ENCODE measurements at places on chromosomes 6 and 20.

GRCh38 chr6:158849899-158850806 lies 31.0 kb upstream of the EZR start:
- peak; percentile 70 for DNase-seq

- no peak for DNase-seq
These were observed 42.6 kb upstream of the ZNFX1 start for GRCh38 chr20:49320460-49320859.

- DNase-seq, result no peak
These were observed at the start of gene GATA5 for GRCh38 chr20:62475772-62476055. Gene GATA5 (minus strand): TSS chr20:62475995. CDS start chr20:62475521, 474 bp downstream.

GRCh38 chr6:3456395-3456897 lies 404 bp downstream of the SLC22A23 start:
- no peak for DNase-seq

DNA sequence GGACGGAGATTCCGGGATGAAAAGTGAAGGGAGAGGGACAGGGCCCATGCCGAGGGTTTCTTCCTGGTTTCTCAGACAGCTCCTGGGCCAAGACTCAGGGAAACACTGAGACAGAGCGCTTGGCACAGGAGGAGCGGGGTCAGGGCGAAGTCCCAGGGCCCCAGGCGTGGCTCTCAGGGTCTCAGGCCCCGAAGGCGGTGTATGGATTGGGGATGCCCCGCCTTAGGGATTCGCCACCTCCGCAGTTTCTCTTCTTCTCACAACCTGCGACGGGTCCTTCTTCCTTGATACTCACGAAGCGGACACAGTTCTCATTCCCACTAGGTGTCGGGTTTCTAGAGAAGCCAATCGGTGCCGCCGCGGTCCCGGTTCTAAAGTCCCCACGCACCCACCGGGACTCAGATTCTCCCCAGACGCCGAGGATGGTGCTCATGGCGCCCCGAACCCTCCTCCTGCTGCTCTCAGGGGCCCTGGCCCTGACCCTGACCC lies 55.0 kb upstream of the HLA-A start:
- no peak for DNase-seq

- no peak for DNase-seq
These were observed 215.3 kb upstream of the MYLIP start for GRCh38 chr6:15913573-15913972.

DNA sequence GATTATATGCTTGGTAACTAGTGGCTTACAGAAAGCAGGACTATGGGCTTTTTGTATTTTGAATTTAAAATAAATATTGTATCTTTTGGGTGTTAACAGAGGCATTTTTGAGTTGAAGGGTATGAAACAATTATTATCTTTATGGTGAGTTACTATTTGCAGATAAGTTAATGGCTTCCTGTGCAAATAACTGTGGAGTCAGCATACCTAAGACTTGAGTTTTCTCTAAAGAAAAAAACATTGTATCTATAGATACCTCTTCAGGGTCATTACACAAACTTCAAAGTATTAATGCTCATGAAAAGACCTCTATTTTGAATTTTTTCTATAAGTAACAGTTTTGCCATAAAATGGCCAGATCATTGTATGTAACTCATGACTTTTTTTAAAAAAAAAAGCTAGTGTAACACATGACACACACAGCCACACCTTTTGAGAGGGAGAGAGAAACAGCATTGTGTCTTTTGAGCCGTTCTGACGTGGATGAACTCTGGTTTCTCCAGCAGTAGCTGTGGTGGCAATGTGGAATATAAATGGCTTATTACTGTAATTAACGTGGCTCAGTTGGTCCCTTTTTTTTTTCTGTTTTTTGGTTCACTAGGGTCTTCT lies 36.3 kb downstream of the PLEKHG1 start:
- no peak for DNase-seq

- no peak for DNase-seq
These were observed 234.4 kb upstream of the MCHR2 start for GRCh38 chr6:100228437-100228833.

DNA sequence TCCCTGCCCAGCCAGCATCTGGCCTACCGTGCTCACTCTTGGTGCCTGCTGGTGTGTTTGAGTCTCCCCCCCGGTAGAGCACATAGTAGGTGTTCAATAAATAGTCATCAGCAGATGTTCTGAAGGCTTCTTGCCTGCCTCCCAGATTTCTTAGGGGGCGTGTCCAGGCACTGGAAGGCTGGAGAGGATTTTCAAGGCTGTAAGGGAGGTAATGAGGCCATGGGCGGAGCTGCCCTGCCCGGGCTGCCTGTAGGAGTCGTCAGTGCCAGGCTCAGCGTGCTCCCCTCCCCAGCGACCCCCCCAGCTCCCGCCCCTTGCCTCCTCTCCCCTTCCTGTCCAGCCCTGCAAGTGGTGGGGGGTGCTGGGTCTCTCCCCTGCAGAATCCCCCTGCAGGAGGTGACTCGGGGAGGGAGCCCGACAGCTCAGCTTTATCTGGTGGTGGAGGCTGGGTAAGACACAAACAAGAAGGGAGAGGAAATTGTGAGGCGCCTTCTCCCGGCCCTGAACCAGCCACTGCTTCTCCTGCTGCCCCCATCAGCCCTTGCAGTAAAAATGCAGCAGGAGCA lies 55.9 kb downstream of the BCAS4 start:
- DNase-seq, result no peak

DNA sequence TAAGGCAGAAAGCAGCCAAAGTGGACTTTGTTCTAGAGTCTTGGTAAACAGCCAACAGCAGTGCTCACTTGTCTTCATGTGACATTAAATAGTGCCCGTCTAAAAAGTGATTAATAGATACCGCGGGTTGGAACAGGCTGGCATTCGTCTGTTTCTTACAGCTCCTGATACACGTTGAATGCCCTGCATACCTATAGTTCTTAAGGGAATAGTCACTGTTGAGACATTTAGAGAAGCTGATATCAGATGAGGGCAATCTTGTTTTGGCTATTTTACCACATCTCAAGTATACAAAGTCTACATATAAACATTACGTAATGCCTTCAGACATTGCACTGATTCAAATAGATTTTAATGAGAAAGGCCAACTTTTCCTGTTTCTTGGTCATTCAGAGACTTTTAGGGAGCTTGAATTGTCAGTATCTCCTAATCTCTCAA lies 374.9 kb upstream of the FLRT3 start:
- peak; percentile 26 for DNase-seq

- DNase-seq, result no peak
These were observed 27.5 kb downstream of the TFAP2C start for GRCh38 chr20:56656632-56657031.

DNA sequence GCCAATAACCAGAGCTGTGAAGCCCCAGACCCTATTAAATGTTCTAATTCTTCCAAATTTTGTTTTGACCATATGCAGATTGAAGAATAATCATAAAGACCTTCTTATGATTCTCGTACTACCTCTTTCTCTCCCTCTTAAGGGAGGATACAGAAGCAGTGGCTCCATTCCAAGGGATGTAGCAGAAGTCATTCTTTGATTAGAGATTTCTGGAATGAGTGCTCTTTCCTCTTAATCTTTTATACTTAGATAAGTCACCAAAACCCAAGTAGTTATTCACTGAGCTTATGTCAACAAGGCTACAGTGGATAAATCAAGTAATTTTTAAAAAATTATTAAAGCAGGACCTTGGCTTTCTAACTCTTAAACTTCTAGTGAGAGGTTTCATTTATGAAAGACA lies 266.0 kb upstream of the STXBP5 start:
- no peak for DNase-seq

GRCh38 chr6:31717499-31718222 lies 2.5 kb downstream of the LY6G6D start:
- no peak for DNase-seq

GRCh38 chr20:19820555-19821211 lies 62.6 kb downstream of the RIN2 start:
- DNase-seq, result no peak

DNA sequence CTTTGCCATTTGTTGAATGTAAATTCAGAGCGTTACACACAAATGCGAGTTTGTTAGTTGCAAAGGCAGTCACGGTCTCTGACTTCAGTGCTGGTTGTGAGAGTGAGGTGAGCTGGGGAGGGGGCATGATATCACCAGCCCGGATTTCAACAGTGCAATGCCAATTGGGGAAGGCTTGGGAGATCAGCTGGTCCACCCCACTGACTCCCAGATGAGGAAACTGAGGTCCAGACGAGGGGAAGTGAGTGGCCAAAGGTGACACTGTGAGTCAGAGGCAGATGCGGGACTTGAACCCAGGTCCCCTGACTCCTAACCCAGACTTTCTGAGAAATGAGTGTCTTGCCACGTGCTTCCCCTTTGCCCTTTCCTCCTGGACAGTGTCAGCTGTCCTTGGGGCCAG lies 62.1 kb downstream of the CEBPB start:
- no peak for DNase-seq

DNA sequence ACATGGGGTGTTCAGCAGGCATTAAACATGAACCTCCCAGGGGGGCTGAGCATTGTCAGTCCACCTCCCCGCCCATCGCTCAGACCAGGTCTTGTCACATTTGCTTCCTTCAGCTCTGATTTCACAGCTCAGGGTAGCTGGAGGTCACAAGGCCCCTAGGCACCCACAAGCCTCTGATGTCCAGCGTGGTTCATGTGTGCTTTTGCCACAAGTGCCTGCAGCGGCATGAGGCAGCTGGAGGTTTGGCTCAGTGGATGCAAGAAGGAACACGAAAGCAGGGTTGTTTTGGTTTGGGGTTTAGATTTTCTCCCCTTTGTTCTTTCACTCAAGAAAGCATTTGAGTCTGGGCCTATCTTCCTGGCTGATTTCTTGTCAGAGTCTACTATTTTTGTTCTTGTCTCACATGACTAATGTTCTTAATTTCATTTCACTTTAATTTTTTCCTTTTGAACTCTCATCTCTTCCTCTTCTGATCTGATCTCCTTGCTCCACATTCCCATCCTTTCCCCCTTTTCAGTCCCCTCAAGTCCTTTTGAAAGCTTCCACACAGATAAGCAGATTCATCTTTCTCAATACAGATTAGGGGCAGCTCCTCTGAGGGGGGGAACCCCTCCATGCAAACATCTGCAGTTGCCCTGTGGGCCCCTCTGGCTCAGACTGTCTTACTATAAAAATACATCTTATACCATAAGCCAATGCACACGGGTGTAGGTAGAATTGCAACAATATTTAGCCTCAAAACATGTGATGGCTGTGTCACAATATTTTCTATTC lies 68.1 kb upstream of the CEP85L start:
- no peak for DNase-seq

- DNase-seq, result no peak
These were observed 160.6 kb downstream of the SMOC2 start for GRCh38 chr6:168601546-168601945.

- DNase-seq, result no peak
These were observed at the start of gene DEFB112 for GRCh38 chr6:50049829-50050228. Gene DEFB112 (minus strand): TSS chr6:50049929. CDS start chr6:50049869, 60 bp downstream.

DNA sequence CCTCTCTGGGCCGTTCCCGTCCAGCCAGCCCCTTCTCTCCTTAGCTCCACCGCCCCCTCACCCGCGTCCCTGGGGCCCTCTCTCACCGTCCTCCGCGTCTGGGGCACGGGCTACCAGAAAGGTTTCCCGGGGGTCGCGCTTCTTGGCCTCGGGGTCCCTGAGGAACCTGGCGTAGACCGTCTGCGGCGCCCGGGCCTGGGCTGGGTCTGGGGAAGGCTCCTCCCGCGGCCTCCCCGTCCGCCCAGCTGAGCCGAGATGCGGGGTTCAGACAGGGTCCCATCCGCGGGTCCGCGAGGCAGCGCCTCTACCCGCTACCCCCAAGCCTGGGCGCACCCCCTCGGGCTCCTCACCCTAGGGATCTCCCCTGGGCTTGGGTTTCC lies 1.1 kb downstream of the TULP1 start:
- no peak for DNase-seq

DNA sequence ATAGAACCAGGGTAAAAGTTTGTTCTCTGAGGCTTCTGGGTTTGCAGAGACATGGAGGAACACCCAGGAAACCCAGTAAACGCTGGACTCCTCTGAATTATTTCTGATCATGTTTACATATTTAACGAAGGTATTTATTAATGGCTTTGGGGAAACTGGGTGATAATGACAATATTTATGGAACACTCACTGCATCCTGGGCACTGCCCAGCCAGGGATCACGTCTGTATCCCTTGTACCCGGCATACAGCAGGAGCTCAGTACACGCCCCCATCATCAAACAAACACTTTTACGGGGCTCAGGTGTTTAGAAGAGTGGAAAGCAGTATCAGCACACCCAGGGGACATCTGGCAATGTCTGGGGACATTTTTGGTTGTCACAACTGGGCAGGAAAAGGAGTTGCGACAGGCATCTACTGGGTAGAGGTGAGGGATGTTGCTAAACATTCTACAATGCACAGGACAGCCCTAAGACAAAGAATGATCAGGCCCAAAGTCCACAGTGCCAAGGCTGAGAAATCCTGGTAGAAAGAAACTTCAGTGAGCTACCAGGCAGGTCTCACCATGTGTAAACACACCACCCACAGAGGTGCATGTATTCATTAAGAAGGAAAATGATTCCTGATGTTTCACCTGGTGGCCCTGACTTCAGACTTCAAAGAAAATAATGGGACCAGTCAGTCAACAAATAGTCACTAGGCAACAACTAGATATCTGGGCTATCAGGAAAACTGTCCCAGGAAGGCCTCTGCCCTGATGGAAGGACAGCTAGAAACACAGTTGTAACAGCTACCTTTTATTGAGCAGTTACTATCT lies 35.3 kb downstream of the ZMYND8 start:
- DNase-seq, result no peak

- DNase-seq, result no peak
These were observed 8.1 kb upstream of the TSPYL1 start for GRCh38 chr6:116287689-116288282.

DNA sequence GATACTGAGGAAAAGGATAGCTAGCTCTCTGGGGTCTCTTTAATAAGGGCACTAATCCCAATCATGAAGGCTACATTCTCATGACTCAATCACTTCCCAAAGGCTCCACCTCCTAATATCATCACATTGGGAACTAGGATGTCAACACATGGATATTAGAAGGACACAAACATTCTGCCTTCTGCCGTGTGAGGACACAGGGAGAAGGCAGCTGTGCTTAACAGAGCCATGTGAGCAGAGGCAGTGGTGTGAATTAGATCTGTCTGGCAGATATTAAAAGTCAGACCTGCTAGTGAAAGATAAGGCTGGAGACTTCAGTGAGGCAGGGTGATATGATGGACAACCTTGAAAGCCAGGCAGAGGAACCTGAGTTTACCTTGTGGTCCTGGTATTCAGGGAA lies 341.9 kb downstream of the ARHGAP18 start:
- no peak for DNase-seq

- no peak for DNase-seq
These were observed 18.4 kb upstream of the MCM9 start for GRCh38 chr6:118953391-118953790.

DNA sequence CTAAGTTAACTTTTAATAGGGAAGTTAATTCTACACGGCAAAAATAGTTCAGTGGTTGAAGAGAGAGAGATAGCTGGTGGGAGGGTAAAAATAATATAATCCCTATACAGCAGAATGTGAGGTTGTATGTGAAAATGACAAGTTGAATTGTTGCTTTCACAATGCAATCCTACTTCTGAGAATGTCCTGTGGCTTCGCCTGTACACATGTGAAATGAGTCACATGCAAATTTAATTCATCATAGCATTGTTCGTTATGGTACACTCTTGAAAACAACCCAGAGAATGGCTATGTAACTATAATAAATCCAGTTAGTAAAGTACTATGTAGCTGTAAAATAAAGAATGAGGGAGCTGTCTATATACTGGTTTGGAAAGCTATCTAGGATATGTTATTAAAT lies 46.0 kb upstream of the HINT3 start:
- no peak for DNase-seq

GRCh38 chr6:122790028-122790422 lies 967 bp downstream of the SMPDL3A start:
- no peak for DNase-seq
